Testis (tissue), 5 donors: ENCODE measurements at places on chromosomes 12 and 14.

GRCh38 chr12:112798048-112798760 is 6.7 kb downstream of the RPH3A start:
- no peaks in the 10 kb centered on the region for H3K27me3 ChIP-seq
- H3K27ac ChIP-seq, result no peak overlapping the region
- H3K4me1 ChIP-seq, result no peaks in the 10 kb centered on the region
- no peaks in the 10 kb centered on the region for H3K36me3 ChIP-seq
- no peak for DNase-seq

GRCh38 chr12:11712491-11712890 is 63.0 kb downstream of the ETV6 start:
- H3K36me3 ChIP-seq, result no peaks in the 10 kb centered on the region
- H3K4me3 ChIP-seq, result no peak overlapping the region
- H3K27me3 ChIP-seq, result no peaks in the 10 kb centered on the region
- no peak overlapping the region for H3K27ac ChIP-seq
- DNase-seq, result no peak
- peaks cover 5% of the 10 kb centered on the region for H3K4me1 ChIP-seq

GRCh38 chr14:64447876-64448670 is 17.2 kb upstream of the AKAP5 start:
- H3K4me3 ChIP-seq, result no peak overlapping the region
- no peaks in the 10 kb centered on the region for H3K36me3 ChIP-seq
- H3K27ac ChIP-seq, result no peak overlapping the region
- no peaks in the 10 kb centered on the region for H3K27me3 ChIP-seq

DNA sequence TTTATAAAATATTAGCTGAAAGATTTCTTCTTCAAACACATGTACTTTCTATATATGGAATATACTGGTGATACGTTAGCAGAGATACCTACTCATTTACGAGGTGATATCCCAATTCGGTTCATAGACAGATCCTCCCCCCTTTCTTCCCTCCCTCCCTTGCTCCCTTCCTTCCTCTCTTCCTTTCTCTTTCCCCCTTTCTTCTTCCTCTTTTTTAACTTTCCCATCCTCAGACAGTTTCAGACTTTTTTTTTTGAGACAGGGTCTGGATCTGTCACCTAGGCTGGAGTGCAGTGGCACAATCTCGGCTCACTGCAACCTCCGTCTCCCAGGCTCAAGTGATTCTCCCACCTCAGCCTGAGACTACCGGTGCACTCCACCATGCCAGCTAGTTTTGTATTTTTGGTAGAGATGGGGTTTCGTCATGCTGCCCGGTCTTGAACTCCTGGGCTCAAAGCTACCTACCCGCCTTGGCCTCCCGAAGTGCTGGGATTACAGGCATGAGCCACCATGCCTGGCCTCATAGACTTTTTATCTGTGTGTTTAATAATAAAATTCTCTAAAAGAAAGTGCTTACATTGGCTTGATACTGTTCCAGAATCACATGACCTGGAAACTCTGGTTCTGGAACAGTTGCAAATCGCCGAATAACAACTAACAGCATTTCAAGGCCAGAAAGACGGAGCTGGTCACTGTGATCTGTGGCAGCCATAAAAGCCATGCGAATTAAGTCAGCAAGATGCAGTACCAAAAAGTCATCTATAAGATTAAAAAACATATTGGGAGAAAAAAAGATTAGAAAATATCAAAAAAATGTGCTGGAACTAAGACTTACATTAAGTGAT is 99.2 kb downstream of the HEATR5A start:
- no peaks in the 10 kb centered on the region for H3K36me3 ChIP-seq
- peak overlapping the region; percentile 42 for H3K27ac ChIP-seq
- H3K4me3 ChIP-seq, result no peak overlapping the region
- no peaks in the 10 kb centered on the region for H3K27me3 ChIP-seq

DNA sequence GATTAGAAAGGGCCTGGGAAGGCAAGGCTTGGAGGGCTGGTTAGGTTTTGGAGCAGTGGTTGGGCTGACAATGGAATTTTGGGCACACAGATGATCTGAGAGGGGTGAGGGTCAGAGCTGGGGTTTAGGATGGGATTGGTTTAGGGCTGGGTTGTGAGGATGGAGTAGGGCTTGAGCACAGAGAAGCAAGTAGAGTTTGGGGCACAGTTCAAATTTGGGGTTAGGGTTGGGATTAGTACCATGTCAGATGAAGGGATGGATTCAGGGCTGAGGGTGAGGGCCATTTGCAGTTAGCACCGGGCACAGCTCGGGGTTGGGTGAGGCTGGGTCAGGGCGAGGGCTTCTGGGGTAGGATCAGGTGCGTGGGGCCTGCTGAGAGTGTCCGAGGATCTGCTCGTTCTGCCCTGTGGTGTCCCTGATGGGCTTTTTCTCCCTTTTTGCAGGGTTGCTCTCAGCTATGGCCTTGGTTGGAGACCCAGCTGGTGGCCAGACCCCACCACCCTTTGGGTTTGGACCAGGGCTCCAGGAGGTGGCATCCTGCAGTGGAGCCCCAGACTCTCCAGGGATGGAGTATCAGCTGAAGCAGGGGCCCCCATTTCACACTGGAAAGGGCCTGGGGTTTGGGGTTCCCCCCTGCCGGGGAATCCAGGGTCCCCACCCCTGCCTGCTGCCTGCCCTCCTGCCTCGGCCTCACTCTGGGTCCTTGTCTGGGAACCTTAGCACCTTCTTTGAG is 45.6 kb downstream of the KRT80 start:
- no peak for DNase-seq
- H3K36me3 ChIP-seq, result no peaks in the 10 kb centered on the region
- H3K4me3 ChIP-seq, result no peak overlapping the region
- H3K27ac ChIP-seq, result peak overlapping the region; percentile 82
